GM23338 (cell line): ENCODE measurements at places on chromosomes 16 and 17.

GRCh38 chr17:42200706-42201457 is 6.6 kb upstream of the GHDC start:
- DNase-seq, result no peak

- no peak for DNase-seq
These were observed 20.5 kb downstream of the DEXI start for GRCh38 chr16:10921536-10922327.

DNA sequence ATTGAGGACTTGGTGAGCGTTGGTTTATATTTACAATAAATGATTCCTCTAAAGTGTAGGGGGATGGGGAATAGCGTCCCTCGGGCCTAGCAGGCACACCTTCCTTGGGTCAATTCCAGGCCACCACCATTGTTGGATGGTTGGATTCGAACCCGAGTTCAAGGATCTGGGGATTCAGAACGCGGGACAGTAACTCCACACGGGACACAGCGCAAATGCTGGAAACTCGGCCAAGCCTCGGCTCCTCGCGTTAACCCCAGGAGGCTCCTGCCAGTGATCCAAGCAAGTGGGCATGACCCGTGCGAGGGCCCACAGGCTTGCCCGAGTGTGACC is 613 bp downstream of the B9D1 start:
- DNase-seq, result no peak

GRCh38 chr17:43402078-43402477 is 3.3 kb downstream of the ARL4D start:
- DNase-seq, result no peak

- no peak for DNase-seq
These were observed 183.5 kb downstream of the PHKB start for GRCh38 chr16:47644661-47645060.

DNA sequence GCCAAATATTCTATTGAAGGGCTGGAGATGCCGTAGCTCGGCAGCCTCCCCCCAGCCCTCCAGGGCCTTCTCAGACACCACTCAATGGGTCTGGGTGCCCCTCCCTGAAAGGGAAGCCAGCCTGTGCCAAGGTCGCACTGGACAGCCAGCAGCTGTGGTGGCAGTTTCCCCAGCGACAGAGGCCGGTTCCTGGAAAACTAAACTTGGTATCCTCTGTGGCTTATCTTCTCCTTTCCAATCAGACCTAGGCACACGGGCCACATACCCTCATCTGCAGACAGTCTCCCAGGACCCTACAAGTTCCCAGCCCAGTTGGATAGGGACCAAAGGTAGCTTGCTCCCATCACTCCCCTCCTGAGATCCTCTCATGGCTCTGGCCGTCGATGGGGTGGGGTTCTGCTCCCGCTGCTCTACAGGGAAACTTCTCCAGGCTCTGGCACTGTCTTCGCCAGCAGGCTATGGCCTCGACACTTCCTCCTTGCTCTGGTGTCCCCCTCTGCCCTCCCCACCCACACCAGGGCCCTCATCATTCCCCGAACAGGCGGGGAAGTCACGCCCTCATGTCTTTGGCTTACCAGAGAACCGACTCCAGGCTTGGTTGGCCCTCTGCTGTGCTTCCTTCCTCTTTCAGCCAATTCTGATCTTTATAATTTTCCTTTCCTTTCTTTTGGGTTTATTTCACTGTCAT is 18.3 kb upstream of the IL21R start:
- DNase-seq, result no peak

GRCh38 chr17:58333736-58334207 is 5.2 kb upstream of the TSPOAP1 start:
- DNase-seq, result no peak

GRCh38 chr17:72182371-72182873 is 61.6 kb downstream of the SOX9 start:
- DNase-seq, result peak; percentile 57

- DNase-seq, result peak; percentile 23
These were observed at the start of gene NLRP1 for GRCh38 chr17:5584383-5585286. TSS of gene NLRP1 (minus strand) at chr17:5584509. CDS start at chr17:5583957, 552 bp downstream.

DNA sequence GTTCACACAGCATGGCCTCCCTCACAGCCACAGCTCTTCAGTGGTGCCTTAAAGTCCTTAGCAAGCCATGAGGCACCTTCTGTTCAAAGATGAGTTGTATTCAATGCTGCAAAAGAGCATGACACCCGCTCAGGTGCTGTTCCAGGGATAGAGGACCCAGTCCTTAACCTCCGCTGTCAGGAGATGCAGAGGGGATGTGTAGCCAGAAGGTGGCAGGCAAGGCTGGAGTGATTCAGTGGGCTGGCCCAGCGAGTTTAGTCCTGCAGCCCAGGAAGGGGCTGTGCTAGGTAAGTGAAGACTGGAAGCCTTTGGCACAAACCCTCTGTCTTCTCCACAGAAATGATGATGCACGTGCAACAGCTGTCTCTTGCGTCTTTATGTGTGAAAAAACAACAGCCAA is 25.0 kb upstream of the ADAM11 start:
- peak; percentile 78 for DNase-seq

DNA sequence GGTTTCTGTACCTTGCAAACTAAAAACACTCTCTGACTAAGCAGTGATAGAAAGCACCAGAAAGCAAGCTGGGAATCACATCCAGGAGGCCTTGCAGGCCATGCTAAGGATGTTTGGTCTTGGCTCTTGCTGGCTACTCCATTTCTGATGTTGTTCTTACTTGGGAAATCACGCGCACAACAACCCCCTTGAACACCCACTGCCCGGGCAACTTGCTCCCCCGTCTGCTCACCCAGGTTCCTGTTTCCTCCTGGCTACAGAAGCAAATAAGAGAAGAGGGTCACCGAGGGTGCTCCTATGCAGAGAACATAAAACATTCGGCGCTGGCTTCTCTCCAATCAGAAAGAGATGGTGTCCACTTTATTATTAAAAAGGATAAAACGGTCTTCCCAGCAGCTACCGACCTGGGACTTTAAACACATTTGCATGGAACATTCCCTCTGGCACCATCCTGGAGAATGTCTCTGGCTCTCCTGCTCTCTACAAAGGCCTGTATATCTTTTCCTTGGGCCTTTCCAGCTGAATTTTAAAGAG is 271.2 kb upstream of the RPL38 start:
- no peak for DNase-seq

GRCh38 chr16:31334934-31335333 is 20.0 kb upstream of the ITGAX start:
- no peak for DNase-seq

DNA sequence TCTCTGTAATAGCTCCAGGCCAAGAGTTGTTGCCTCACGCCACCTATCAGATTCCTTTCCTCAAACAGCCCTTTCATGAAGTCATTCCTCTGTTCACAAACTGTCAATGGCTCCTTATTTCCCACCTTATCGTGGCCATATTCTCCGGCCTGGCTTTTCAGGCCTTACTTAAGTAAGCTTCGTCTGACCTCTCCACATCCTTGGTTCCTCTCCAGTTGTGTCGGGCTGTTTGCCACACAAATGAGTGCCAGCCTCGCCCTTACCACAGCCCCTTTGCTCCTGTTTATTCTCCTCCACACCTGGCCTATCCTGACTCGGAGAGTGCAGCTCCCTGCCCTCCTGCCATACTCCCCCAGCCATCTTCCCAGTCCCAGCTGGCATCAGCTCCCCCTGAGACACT is 2.0 kb downstream of the TP53I13 start:
- no peak for DNase-seq

GRCh38 chr17:68613739-68614298 is 12.7 kb upstream of the FAM20A start:
- DNase-seq, result peak; percentile 97

DNA sequence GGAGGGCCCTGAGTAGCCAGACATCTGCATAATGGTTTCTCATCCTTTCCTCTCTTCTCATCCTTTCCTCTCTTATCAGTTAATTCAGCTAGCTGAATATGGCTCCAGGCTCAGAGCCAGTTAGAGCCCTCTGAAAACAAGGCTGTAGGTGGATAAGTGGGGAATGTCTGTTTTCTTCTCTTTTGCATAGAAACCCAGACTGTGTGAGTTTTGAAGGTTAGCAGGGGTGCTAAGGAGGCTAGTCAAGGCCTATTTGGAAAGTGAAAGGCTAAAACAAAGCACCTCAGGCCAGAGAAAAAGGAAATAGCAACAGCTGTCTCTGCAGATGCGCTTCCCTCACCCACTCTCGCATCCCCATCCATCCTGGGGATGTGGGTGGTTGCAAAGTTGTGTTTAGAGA is 420.9 kb downstream of the SHISA9 start:
- peak; percentile 38 for DNase-seq

- DNase-seq, result no peak
These were observed 59.4 kb upstream of the CMIP start for GRCh38 chr16:81385031-81385756.

- DNase-seq, result no peak
These were observed 340.7 kb downstream of the FOXL1 start for GRCh38 chr16:86919078-86919477.

DNA sequence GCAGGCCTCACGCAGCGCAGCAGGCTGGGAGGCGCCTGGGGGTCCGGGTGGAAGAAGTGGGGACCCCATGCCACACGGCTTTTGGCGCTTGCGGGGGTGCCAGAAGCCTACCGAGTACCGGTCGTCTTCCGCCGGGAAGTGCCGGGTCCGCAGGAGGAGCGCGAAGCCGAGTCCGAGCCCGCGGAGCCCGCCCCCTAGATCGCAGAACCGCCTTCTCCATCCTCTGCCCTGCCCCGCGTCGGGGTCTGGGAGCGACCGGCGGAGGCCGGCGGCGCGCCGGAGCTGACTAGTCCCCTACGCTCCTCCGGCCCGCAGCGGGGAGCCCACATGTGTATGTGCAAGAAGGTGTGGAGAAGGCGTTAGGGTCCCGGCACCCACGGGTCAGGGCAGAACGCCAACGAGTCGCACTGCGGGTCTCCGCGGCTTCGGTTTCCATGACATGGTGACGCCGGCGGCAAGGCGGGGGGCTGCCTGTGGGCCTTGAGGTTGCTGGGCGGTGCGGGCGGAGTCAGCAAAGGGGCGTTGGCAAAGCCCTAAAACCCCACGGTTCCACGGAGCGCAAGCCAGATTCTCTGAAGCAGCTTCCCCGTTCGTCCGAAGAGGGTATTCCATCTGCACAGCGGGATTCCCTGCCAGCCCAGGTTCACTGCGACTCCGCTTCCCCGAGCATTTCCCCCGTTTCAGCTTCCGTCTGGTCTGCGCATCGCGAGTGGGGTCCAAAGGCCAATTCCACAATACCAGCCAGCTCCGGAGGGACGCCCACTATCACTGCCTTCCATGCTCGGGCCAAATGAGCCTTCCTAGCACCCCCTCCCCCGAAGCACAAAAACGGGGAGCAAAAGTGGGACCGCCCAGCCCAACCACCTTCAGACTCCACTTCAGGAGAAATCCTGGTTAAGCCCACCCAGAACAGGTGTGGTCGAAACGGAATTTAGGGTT is 2.3 kb upstream of the LHX1 start:
- peak; percentile 85 for DNase-seq

DNA sequence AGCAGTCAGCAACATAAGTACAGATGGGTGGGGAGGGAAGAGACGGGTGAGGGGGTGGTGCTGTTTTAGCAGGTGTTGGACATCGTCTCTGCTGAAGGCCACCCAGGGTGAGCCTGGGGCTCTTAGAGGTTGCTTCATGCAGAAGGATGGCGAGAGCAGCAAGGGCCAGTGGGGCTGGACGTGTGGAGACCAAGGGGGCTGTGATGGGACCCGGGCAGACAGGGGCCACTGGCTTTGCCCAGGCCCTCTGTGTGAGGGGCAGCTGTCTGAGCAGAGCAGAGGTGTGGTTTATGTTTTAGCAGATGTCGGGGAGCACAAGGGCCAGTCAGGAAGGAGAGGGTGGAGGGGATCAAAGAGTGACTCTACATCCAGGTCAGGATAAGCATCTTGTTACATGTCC is 4.8 kb downstream of the NARF start:
- DNase-seq, result no peak

- DNase-seq, result no peak
These were observed 10.4 kb downstream of the CX3CL1 start for GRCh38 chr16:57382535-57383275.

GRCh38 chr16:914440-914839 is 56.3 kb downstream of the LMF1 start:
- DNase-seq, result no peak

- DNase-seq, result no peak
These were observed 7.3 kb upstream of the KCTD5 start for GRCh38 chr16:2675021-2675420.

DNA sequence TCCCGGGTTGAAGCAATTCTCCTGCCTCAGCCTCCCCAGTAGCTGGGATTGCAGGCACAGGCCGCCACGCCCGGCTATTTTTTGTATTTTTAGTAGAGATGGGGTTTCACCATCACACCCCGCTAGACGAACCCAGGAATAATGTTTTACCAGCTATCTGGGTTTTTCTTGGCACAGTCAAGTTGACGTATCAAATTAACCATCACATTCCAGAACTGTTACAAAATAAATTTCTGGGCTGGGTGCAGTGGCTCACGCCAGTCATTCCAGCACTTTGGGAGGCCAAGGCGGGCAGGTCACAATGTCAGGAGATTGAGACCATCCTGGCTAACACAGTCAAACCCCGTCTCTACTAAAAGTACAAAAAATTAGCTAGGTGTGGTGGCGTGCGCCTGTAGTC is 501.2 kb downstream of the SHISA9 start:
- no peak for DNase-seq

DNA sequence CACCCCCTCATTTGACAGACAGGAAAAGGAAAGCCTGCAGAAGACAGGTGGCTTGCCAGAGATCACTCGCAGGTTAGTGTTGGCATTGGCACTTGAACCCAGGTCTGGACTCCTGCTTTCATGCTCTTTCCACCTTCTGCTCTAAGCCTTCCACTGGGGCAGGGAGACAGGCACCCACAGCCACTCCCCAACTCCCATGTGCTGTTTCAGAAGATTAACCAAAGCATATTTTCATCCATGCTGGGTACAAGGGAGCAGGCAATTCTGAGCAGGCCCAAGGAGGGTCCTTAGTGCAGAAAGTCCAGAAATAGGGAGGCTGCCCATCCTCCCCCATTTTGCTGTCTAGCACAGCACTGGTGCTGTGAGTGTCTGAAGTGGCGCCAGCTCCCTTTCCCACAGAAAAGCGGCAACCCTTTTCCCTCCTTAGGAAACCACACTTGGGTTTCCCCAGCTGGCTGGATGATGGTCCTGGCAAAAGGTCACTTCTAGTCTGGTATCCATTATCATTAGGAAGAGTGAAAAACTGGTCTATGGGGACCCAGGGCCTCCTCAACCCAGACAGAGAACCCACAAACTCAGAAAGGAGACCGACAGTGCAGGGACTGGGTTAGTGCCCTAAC is 2.0 kb upstream of the CAVIN1 start:
- DNase-seq, result no peak

- DNase-seq, result no peak
These were observed 17.1 kb downstream of the MYO1C start for GRCh38 chr17:1475321-1475854.

DNA sequence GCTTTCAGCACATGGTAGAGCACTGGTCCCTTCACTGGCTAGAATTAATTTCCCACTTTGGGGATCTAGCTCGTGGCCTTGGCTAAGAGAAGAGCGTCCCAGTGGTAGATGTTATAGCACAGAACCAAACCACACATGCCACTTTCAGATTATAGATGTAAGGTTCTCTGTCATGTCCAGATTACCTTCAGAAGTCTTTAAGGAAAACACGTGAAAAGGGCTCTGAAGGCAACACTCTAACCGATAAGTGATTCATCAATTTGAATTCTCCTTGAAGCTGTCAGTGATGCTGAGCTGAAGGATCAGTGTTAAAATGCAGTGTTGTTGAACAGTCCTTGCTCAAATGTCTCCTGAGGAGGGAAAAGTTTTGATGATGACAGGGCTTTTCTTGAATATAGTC is 43.5 kb upstream of the VPS4A start:
- no peak for DNase-seq

- DNase-seq, result no peak
These were observed 15.9 kb downstream of the CDH5 start for GRCh38 chr16:66382171-66382965.

GRCh38 chr17:50472286-50472685 is 3.6 kb upstream of the CHAD start:
- DNase-seq, result no peak
